ENCODE measurements at places on chromosomes 11 and 22.
A peak's percentile ranks its signal among the peaks of the same experiment; 100 is the strongest.

DNA sequence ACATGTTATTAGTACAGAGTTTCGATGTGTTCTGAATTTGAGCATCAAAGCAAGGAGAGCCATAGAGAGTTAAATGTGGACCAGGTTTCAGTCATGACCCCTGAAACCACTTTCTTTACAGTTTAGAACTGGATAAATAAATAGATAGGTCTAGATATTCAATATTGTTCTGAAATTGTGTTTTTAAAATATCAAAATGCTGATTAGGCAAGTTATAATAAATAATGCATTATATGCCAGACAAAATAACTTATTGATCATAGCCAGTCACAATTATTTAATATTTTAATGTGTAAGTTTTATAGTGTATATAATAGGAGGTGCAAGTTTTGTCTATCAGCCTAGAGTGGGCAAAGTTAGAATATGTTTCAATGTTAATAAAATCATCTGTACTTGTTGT is 569.5 kb downstream of the METTL15 start:
- DNase-seq: no peak

- DNase-seq: no peak
Measured at GRCh38 chr22:40703174-40703573, 23.9 kb downstream of the MCHR1 start.

DNA sequence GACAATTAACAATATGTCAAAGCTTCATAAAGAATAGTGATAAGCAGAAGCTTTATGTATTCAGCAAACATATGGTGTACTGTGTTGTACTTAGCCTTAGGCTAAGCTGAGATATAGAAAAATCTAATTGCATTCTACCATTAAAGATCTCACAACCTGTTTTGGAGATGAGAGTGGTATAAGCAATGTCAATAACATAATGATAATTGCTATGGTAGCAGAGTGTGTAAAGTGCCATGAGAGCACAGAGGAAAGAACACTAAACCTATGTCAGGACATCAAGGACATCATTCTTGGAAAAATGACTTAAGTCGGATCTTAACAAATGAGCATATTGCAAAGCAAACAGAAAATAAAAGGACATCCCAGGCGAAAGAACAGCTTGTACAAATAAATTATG is 28.6 kb upstream of the ANGPTL5 start:
- no peak for DNase-seq

GRCh38 chr11:114040706-114041211 is 18.8 kb upstream of the ZBTB16 start:
- no peak for DNase-seq

DNA sequence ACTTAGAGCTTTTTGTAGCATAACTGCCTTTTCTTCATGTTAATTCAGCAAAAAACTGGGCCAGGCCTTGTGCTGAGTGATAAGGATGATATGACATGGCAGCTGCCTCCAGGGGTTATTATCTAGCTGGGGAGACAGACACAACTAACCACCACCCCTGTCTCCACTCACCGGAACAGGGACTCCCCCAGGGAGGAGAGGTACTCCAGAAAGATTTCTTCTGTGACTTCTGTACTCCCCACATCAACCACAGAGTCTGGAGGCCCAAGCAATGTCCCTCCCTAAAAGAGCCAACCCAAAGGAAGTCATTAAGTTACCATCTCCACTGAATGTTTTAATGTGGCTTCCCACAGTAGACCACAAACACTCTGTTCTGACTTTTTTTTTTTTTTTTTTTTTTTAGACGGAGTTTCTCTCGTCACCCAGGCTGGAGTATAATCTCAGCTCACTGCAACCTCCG is 14.3 kb upstream of the PMM1 start:
- DNase-seq: no peak

DNA sequence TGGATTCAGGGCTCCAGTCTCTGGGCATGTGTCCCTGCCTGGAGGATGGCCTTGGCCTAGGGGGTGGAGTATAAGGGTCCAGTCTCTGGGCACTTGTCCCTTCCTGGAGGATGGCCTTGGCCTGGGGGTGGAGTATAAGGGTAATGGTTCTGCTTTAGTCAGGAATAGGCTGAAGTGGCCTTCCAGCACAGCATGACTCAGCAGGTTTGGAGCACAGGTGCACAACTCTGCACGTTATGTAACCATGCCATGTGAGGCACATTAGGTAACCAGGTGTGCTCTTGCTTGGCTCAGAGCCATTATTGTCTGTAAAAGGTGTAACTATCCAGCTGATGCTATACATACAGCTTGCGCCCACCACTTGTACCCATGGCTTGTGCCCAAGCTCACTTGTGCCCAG is 48.4 kb upstream of the POLD3 start:
- no peak for DNase-seq

DNA sequence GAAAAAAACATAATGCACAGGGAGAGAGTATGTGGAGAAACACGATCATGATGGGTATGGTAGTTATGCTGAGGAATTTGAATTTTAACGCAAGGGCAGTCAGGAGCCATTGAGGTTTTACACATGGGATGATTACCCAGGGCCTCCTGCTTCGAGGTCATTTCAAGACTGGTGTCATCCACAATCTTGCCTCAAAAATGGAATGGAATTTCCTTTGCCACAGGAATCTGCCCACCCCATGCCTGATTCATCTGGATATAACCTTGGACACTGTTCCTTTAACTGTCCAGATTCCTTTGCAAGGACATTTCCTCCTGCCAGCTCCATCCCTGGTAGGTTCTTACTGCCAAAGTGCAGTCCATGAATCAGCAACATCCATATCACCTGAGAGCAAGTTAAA is 655.9 kb upstream of the TENM4 start:
- DNase-seq: no peak

GRCh38 chr11:73547706-73548595 is 50.0 kb downstream of the FAM168A start:
- no peak for DNase-seq

- no peak for DNase-seq
Measured at GRCh38 chr11:12029738-12030363, 21.4 kb upstream of the DKK3 start.

DNA sequence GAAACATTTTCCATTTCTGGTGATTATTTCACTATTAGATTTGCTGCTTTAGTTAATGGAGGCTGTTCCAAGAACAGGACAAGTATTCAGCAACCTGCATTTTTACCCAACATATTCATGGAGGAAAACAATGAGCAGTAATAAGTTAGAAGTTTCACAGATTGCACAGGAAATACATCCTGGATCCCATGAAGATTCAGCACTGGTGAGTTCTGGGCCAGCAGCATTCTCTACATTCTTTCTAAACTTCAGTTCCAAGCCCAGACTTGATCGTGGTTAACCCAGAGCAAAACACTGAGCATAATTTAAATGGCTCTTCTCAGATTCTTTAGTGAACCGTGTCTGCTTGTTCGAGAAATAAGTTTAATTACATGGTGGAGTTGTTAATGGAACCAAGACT is 3.8 kb downstream of the FJX1 start:
- DNase-seq: no peak

- DNase-seq: no peak
Measured at GRCh38 chr11:133724116-133724515, 121.2 kb downstream of the SPATA19 start.

DNA sequence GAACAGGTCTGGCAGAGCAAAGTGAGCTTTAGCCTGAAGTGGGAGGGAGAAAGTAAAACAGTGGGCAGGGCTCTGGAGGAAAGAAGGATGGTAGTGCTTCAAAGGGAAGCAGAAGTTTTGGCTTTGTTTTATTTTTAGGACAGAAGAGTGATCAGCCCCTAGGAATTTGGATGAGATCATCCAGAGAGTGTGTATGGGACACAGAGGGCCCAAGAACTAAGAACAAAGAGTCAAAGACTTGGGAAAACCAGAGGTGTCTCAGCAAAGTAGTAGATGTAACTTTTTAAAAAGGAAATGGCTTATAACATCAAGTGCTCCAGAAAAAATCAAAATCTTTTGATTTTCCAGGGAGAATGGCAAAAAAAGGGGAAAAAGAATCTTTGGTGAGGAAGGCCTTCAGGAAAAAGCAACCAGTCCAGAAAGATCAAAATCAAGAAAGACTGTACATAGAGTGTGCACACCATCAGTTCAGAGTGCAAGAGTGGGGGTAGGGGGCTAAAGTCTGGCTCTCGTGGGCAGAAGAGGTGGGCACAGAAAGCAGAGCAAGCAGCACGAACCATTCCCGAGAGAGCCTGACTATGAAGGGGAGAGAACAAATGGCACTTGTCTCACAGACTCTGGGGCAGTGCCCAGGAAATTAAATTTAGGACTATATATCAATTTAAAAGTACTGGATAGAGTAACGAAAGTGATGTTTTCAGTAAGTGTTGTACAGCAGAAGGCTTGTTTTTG is 30.0 kb downstream of the MAPK1 start:
- peak; percentile 22 for DNase-seq

DNA sequence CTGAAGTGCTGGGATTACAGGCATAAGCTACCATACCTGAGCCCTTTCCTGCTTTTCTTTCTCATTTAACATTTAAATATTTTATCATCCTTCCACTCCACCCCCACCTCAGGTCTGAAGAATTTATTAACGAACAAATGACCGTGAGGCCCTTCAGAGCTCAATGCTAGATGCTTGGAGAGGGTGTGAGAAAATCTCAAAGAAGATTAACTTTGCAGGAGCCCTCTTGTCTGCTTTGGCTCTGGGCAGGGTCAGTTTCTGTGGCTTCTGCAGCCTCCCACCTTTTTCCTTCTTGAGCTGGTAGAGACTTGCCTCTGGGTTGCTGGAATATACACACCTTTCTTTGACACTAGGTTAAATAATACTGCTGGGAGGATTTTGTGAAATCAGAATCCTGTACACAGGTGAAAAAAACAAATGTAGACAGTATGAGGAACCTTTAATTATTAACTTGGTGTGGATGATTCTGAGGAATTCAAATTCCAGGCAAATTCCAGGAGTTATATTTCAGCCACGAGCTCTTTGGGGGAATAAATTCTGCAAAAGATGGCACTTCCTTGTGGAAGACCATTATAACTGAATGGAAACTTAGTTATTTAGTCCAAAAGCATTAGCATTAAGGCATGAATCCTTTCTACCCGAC is 3.4 kb upstream of the ZBTB44 start:
- no peak for DNase-seq

- no peak for DNase-seq
Measured at GRCh38 chr11:69562816-69563215, 78.1 kb upstream of the CCND1 start.

DNA sequence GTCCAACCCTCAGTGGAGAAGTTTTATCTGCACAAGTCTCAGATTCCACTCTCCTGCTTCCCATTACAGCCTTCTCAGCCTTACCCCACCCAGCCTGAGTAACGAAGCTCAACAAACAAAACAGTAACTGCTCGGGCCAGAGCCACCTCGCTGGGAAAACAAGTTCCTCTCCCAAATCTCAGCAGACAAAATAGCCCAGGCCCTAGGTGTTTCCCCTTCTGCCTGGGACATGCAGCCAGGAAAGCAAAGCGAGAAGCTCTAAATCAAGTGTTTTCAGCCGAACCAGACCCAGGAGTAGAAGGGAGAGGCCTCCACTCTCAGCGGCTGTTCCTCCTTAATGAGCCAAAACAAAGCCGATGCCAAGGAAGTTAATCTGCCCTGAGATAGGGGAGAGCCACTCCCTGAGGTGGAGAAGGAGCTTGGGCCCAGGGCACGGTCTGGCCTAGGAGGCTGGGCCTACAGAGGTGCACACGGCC is 44.0 kb downstream of the LIF start:
- DNase-seq: no peak

- peak; percentile 71 for DNase-seq
Measured at GRCh38 chr11:75031771-75032549, 43.2 kb downstream of the NEU3 start.

DNA sequence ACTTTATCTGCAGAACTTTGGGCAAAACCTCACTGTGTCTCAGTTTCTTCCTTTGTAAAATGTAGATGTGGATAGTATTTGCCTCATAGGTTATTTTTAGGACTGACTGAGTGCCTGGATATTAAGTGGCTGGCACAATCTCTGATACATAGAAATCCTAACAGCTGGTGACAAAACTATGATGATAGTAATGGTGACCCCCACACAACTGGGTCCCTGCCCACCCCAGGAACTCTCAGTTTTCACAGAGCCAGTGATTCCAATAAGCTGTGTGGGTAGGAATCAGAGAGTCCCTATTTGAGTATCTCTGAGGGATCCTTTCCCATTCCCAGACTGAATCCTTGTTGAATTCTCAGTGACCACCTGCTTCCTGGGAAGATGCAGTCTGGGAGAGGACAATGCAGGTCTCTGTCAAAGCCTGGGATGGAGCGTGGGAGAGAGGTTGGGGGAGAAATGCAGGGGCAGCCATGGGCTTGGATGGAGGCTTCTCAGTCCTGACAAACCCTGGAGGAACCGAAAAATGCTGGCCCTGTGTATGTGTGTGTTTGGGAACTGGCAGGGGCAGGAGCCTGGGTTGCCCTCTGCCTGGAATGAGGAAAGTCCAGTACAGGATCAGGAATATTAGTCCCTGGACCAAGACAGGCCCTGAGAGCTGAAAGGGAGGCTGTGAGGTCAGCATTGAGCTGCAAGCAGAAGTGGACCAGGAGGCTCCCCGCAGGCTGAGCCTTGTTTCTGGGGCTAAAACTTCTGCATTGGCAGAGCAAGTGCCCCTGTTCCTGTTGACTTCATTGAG is 6.1 kb upstream of the P2RY6 start:
- no peak for DNase-seq

GRCh38 chr11:118625976-118626375 is 18.6 kb downstream of the PHLDB1 start:
- DNase-seq: no peak

DNA sequence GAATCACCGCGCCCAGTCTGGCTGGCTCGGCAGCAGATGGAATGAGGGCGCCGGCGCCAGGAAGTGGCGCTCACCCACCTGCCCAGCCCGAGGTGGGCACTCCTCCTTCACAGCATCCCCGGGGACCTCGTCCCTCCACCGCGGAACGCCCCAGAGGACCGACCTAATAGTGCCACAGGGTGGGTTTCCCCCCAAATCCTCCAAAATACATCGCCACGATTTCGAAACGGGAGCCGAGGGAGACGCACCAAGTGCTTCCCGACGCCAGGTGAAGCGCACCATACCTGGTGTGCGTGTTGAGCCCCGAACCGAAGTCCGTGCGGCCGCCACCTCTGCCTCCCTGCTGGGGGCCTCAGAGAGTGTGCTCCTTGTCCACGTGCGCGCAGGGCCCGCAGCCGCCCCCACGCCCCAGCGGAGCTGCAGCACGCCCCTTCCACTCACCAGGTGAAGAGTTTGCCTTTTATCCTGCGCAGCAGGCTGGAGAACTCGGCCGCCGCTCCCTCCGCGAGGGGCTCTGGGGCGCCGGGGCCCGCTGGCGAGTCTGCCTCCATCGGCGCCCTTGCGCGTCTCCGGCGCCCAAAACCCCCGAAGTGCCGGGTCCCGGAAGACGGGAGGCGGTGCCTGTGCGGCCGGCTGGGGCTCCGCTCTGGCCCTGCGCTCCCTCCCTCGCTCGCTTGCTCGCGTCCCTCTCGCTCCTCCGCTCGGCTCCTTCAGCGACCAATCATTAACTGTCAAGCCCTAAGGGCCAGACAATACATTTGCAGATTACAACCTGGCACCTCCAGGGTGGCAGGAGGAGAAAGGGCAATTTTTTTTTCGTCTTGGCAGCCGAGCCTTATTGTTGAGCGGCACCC is at the start of gene SLC35F2:
Gene SLC35F2 (minus strand): TSS at position 571 of the 854 bp plus-strand sequence. CDS start 20 bp downstream, at position 551.
- DNase-seq: peak; percentile 55

- DNase-seq: no peak
Measured at GRCh38 chr11:7587712-7588111, 73.9 kb downstream of the PPFIBP2 start.

All from A549 (cell line).